Stimulated activated CD4-positive, alpha-beta T cell treated with anti-CD3 and anti-CD28 coated beads, TNF-alpha, amount 100 ng/mL, for 1 hour (primary cell): ENCODE measurements at places on chromosomes 5 and 9.

DNA sequence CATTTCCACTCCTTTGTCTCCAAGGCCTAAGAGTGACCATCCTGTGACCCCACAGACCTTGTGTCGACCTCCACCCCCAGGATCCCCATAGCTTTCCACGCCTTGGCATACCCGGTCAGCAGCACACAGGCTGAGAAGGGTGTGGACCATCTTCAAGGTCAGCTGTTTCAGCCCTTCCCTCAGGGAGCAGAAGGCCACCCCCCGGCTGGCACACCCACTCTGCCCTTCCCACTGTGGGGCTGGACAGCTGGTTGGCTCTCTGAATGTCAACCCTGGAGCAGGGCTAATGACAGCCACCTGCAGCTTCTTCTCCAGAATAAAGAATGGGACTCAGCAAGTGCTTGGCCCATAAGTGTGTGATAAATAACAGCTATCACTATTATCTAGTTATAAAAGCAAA lies 93.1 kb downstream of the OLFM1 start:
- DNase-seq, result no peak

- no peak for DNase-seq
These were observed 59.3 kb downstream of the SLC46A2 start for GRCh38 chr9:112831281-112831851.

- DNase-seq, result no peak
These were observed 16.1 kb upstream of the ARSI start for GRCh38 chr5:150318613-150319483.

GRCh38 chr5:154315756-154316155 lies 125.2 kb downstream of the GALNT10 start:
- no peak for DNase-seq

GRCh38 chr9:109401990-109402318 lies 81.1 kb upstream of the EPB41L4B start:
- DNase-seq, result no peak

DNA sequence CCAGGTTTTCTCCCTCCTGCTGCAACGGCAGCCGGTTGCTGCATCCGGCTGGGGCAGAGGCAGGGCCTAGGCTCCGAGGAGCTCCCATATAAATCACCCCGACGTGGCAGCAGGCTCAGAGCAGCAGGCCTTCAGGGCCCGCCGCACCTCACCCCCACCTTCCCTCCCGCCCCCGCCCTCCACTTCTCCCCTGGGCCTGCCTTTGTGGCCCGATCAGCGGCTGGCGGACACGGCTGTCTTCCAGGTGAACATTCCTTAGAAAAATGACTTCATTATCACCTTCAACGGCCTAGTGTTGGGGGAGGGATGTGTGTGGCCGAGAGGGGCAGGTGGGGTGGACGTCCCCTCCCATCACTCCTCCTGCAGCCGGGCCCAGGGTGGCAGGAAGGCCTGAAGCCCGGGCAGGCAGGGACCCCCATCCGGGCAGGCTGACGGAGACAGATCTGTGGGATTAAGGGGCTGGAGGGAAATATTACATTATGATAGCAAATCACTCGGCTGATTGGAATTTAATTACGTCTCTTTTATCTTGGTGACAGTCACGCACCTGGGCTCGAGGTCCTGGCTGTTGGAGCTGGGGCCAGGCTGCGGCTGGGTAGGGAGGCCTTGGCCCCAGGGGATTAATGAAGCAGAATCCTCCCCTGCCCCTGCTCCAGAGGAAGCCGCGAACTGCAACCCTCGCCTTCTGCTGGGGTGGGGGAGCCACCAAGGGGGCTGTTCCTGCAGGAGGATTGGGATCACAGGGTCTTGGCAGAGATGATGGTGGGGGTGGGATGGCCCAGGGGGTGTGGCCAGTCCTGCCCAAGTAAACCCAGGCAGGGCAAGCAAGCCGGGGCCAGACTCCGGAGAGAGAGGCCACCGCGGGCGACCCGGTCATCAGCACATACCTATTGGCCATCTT lies 38.4 kb upstream of the RXRA start:
- no peak for DNase-seq

- DNase-seq, result no peak
These were observed 122.7 kb upstream of the APC start for GRCh38 chr5:112614986-112615385.

DNA sequence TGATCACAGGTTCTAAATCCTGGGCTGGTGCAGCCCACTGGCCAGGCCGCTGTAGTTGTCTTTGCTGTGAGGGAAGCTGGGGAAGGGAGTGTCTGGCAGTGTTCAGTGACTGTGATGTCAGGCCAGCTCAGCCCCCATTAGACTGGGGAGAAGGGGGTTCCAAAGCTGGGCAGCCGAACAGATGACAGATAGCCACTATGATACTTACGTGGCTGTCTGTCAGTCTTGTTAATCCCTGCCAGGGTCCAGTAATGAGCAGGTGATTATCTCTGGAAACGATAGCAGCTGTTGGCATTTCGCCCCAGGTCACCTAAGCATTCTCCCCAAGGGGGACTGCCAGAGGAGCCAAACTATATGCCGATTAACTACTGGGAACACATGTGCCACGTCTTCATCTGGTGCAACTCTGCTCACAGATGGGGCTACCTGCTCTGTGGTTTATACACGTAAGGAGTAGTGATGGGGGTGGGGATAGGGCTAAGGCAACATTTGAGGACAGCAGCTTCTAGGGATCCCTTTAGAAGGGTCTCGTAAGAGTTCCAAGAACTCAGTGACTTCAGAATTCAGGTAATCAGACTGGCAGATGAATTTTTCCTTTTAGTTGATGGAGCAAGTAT lies 396.3 kb downstream of the KDM4C start:
- no peak for DNase-seq

GRCh38 chr9:93684161-93684765 lies 107.9 kb downstream of the PHF2 start:
- no peak for DNase-seq
